MM.1S (cell line): ENCODE measurements at places on chromosomes 2 and 18.
A peak's percentile ranks its signal among the peaks of the same experiment; 100 is the strongest.

DNA sequence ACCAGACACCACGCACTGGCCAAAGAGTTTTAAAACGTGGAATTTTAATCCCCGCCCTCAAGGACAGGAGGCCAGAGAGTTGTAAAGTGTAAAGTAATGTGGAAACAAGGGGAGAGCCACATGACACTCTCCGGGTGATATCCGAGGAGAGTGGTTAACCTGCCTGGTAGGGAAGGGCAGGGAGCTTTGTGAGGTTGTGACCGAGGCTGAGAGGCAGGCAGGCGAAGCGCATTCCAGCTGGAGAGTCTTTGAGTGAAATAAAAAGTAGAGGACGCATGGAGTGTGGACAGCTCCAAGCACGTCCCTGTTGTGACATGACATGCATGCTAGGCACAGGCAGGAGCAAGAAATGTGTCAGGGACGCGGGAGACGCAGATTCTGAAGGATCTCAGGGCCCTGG is 539.5 kb downstream of the RNF144A start:
- no peak for DNase-seq

DNA sequence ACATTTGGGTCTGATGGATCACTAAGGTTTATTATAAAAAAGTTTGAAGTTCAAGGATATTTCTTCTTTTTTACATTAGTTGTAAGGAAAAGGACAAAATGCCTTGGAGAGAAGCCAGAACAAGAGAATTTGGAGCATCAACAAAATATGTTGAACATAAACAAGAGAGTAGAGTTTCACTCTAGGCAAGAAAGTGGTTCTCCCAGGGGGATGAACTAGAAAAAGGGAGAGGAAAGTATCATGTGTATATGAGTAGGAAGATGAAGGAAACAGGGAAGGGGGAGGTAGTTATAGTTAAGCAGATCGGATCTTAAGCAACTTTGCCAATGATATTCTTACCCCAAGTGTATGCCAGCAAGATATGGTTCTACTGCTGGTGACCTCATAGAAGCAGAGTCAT is 63.8 kb upstream of the GALNT3 start:
- no peak for DNase-seq

DNA sequence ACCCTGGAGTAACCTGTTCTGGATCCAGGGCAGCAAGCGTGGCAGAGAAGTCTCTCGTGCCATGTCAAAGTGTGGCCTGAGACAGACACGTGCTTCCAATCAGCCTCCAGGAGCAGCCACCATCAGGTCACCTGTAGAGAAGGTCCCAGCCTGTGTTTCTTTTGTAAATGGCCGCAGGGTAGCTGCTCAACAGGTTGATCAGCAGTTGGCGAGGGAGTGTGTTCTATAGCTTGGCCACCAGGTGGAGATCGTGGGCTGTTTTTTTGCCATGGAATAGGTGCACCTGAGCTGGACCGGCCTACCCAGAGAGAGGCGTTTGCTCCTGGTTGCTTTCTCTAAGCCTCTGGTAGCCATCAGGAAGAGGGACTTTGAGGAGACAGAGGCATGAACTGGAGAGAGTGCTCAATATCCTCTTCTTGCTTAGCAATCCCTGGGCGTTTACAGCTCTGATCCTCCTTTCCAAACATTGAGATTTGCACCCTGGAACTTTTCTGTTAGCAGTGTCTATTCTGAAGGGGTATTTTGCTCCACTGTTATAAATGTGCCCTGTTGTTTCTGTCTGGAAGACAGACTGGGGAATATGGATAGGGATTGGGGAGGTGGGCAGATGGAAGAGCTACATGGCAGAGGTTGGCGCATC is 34.2 kb upstream of the EN1 start:
- peak; percentile 79 for DNase-seq

- DNase-seq, result no peak
Observed at GRCh38 chr2:69617744-69618143, 25.8 kb downstream of the AAK1 start.

DNA sequence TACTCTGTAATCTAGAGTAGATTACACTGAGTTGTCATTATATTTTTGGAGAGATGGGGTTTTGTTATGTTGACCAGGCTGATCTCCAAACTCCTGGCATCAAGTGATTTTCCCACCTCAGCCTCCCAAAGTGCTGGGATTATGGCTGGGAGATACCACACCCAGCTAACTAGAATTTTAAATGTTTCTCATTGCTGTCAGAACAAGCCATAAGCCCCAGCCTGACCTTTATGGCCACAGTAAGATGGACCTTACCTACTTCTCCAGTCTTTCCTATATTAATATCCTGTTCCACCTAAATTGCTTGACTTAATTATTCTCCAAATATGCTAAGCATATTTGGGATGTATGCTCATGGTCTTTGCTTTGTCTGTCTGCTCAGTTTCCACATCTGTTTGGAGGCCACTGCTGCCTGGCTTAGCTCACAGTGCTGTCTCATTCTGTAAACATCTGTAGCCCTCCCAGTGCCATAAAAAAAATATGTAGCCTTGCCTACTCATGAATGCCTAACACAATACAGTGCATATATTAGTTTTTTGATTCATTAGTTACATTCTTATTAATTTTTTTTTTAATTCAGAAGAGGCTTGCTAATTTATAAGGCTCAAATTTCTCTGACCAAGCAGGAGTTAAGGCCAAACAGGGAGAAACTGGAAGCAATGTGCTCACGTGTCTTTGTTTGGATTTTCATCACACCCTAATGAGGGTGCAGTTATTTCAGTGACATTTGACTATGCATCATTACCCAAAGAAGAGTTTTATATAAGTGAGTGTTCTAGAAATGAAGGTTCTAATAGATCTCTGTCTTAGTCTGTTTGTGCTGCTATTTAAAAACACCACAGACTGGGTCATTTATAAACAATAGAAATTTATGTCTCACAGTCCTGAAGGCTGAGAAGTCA is 45.3 kb upstream of the PSME4 start:
- DNase-seq, result no peak

DNA sequence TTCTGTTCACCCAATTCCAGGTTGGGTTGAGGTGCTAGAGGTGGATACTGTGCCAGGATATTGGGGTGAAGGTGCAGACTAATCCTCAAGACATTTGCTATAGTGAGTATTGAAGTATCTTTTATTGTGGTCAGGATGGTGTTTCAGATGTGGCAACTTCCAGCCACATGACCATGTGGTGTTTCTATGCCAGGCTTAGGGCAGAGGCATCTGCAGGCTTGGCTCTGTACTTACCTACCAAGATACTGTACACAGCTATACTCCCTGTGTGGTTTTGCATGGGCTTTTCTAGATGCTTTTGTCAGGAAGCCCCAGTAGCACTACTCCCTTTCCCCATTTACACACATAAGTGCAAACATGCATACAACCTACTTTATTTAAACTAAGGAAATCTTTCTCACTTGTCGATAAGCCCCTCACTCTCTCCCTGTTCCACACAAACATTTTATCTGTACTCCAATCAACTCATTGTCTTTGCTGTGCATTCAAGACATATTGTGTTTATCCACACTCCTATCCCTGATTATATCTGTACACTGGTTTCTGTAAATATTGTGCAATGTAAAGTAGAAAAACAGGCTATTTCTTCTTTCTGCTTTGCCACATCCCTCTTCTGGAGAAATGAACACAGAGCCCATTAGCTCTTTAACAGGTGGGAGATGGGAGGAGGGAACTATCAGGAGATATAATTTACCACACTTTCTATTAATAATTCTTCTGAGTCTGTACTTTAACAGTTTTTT is 12.3 kb downstream of the ARL6IP6 start:
- peak; percentile 84 for DNase-seq

- DNase-seq, result no peak
Observed at GRCh38 chr18:80246445-80247392, 595 bp downstream of the PARD6G start.

GRCh38 chr2:26626606-26627005 is 14.6 kb downstream of the CIB4 start:
- DNase-seq, result no peak

GRCh38 chr2:96427169-96427568 is 78.0 kb downstream of the NEURL3 start:
- no peak for DNase-seq

GRCh38 chr18:50507120-50507590 is 52.7 kb upstream of the MAPK4 start:
- DNase-seq, result peak; percentile 47

DNA sequence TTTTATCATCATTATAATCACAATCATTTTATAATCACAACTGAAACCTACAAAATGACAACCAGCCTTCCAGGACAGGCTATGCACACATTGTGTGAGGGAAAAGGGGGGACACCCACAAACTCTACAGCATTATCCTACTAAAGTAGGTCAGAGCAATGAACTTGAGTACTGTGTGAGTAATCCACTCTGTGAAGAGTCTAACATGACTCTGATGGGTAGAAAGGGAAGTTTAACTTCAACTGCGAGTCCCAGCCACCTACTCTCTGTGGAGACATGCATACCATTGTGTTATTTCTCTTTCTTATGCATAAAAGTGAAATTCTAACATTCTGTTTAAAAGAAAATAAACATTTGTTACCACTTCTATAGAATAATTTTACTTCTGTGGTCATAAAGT is 177.9 kb downstream of the ZNF516 start:
- no peak for DNase-seq

GRCh38 chr2:54262015-54262765 is 6.2 kb upstream of the TSPYL6 start:
- no peak for DNase-seq

- no peak for DNase-seq
Observed at GRCh38 chr2:165621086-165621560, 151.6 kb downstream of the CSRNP3 start.

GRCh38 chr2:140905083-140905781 is 1225.6 kb downstream of the LRP1B start:
- no peak for DNase-seq

DNA sequence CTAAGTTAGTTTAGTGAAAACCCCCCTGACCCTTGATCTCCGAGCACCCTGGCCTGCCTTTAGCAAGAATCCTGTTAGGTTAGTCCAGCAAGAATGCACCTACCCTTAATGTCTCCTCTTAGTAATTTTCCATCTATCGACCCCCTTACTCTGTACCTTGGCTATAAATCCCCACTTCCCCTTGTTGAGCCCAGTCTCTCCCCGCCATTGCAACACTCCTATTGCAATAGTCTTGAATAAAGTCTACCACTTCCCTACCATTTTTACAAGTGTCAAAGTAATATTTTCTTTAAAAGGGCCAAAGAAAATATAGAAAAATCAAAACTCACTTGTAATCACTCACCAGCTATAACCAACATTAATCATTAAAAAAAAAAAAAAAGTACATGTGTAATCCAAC is 4.2 kb upstream of the ZBTB7C start:
- no peak for DNase-seq

DNA sequence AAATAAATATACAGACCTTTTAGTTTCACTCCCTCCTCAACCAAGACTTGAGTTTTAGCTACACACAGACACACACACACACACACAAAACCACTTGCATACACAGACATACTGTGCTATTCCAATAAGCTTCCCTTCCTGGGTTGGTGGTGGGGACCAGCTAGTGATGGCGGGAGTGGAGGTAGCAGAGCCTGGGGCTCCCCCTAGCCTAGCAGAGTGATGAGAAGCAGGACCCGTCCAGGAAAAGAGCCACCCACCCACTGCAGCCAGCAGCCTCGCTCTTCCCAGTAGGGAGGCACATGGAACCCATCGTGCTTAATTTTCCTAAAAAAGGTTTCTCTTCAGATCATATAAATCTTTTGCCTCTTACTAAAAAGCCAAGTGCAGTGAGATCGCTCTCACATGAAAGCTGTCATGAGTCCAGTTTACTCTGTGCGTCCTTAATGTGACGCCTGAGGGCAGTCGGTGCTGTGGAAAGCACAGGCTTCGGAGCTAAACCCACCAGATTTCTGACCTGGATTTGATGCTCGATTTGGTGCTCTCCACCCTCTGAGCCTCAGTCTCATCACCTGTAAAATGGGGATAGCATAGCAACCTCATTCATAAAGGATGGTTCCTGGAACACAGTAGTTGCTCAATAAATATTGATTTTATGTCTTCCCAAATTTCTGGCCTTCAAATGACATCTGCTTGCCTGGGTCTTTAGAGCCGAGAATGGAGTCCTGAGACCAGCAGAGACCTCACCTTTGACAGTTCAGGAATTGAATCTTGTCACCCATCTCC is 60.1 kb upstream of the YWHAQ start:
- no peak for DNase-seq

- peak; percentile 15 for DNase-seq
Observed at GRCh38 chr2:238513346-238513745, 86.6 kb downstream of the ASB1 start.

DNA sequence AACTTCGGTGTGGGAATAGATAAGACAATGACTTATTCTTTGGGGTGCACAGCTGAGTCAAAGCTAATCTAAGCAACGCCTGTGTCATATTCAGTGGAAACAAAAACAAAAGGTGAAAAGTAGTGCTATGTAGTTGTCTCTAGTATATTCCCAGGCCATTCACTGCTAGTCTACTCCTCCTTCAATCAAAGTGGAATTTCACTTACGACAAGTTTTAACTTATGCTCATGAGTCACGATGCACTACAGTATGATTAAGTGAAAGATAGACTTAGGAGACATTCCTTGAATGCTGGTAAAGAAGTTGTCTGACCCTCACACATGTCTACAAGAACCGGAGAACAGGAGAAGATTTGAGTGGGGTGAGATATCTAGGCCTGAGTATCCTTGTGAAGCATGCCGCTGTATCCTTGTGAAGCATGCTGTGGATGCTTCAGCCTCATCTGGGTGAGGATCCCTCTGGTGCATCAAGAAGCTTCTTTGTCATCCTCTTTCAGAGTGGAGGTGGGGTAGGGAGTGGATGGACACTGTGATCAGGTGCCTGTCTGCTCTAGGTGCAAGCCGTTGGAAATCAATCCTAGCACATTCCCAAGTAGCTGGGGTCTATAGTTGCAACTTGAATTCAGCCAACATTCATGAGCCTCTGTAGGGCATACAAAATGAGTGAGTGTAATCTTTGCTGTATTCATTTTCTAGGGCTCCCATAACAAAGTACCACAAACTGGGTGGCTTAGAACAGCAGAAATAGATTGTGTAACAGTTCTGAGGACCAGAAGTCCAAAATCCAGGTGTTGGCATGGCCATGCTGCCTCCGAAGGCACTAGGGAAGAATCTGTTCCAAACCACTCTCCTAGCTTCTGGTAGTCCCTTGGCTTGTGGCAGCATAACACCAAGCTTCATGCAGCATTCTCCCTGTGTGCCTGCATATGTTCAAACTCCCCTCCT is 173.5 kb upstream of the FN1 start:
- no peak for DNase-seq

DNA sequence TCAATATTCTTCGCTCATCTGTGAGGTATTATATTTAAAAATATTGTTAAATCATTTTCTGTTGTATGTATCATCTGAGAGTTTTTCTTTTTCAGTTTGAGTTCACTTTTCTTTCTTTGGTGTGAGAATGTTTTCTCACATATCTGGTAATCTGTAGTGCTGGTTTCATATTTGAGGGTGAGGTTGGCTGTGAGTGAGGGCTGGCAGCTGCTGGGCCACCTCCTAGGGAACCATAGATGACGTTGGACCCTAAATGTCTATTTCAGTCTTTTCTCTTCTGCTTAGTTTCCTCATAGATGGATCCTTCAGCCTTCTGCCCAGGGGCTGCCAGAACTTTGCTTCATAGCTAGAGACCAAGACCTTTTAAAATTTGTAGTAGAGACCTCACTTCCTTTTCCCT is 33.5 kb downstream of the MGAT5 start:
- DNase-seq, result peak; percentile 40
